ENCODE measurements at places on chromosomes 1 and 21. TPM values are rescaled to one million over a fixed set of nuclear protein-coding genes. Genes with fewer than 3 reads are reported as not detected.

The BMP8B gene
- polyA plus RNA-seq: 3.0 TPM

The AGT gene
- polyA plus RNA-seq: 0.60 TPM

The ANKRD65 gene
- polyA plus RNA-seq: 0.69 TPM

The PGBD2 gene
- 3.0 TPM for polyA plus RNA-seq

The SYF2 gene
- polyA plus RNA-seq: 138 TPM

The TMOD4 gene
- polyA plus RNA-seq: 2.1 TPM

The RXRG gene
- polyA plus RNA-seq: 0.69 TPM

The NPL gene
- 19.9 TPM for polyA plus RNA-seq

The THRAP3 gene
- polyA plus RNA-seq: 52.0 TPM

The FAM72C gene
- not detected for polyA plus RNA-seq

The GSTM3 gene
- polyA plus RNA-seq: 21.6 TPM

The CCSAP gene
- 1.4 TPM for polyA plus RNA-seq

The JAM2 gene
- 0.46 TPM for polyA plus RNA-seq

The KIF17 gene
- polyA plus RNA-seq: 2.4 TPM

The KCNA3 gene
- 4.3 TPM for polyA plus RNA-seq

The FCRL4 gene
- polyA plus RNA-seq: not detected

The SYCP1 gene
- polyA plus RNA-seq: not detected

The RCSD1 gene
- 52.9 TPM for polyA plus RNA-seq

The OR2L13 gene
- polyA plus RNA-seq: 0.15 TPM

The PIK3R3 gene
- polyA plus RNA-seq: 3.9 TPM

The RGS2 gene
- polyA plus RNA-seq: 49.2 TPM

The FRRS1 gene
- polyA plus RNA-seq: 1.6 TPM

The CFAP107 gene
- not detected for polyA plus RNA-seq

The RIPPLY3 gene
- not detected for polyA plus RNA-seq

The MRAP gene
- polyA plus RNA-seq: not detected

The SLFNL1 gene
- polyA plus RNA-seq: 0.32 TPM

The MPZL1 gene
- polyA plus RNA-seq: 8.8 TPM

The PEF1 gene
- polyA plus RNA-seq: 56.5 TPM

The TRAF5 gene
- 2.5 TPM for polyA plus RNA-seq

The EVA1C gene
- 6.0 TPM for polyA plus RNA-seq

The KRTAP7-1 gene
- polyA plus RNA-seq: not detected

The ASAP3 gene
- 20.6 TPM for polyA plus RNA-seq

The CCDC18 gene
- polyA plus RNA-seq: 5.8 TPM

The EPHB2 gene
- polyA plus RNA-seq: 3.9 TPM

The LCE6A gene
- polyA plus RNA-seq: not detected

The AHCYL1 gene
- polyA plus RNA-seq: 57.3 TPM

The GBP6 gene
- 0.09 TPM for polyA plus RNA-seq

The OLIG2 gene
- polyA plus RNA-seq: not detected

The LENEP gene
- polyA plus RNA-seq: not detected

The SPTA1 gene
- polyA plus RNA-seq: 0.03 TPM

The RIMS3 gene
- 1.2 TPM for polyA plus RNA-seq

The THEM5 gene
- polyA plus RNA-seq: not detected

The TMEM200B gene
- polyA plus RNA-seq: 5.5 TPM

The FMOD gene
- polyA plus RNA-seq: 9.5 TPM

The CTSK gene
- polyA plus RNA-seq: 7.6 TPM

The SLC2A5 gene
- 1.8 TPM for polyA plus RNA-seq

The JTB gene
- 286 TPM for polyA plus RNA-seq

The TAGLN2 gene
- polyA plus RNA-seq: 770 TPM

The DMRTA2 gene
- polyA plus RNA-seq: 0.04 TPM

The ABCA4 gene
- polyA plus RNA-seq: not detected

The IGSF9 gene
- 16.3 TPM for polyA plus RNA-seq
